ENCODE measurements at places on chromosomes 12 and 14.

DNA sequence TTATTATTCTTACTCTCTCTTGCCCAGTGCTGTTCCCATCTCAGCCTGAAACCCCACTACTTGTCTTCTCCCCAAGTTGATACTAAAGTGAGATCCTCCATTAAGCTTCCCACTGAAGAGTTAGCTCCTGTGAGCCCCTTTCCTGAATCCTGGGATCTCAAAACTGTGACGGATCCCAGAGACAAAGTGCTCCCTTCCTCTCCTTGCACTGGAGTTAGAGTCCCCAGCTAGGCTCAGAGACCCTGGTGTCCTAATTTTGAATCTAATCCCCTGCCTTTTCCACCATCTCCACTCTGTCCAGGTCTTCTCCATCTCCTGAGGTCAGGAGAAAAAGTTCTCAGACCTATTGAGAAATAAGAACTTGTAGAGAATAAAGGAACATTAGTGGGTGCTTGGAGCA is 17.6 kb upstream of the TBX3 start:
- DNase-seq = no peak

- DNase-seq = no peak
Measured at GRCh38 chr12:30939234-30939633, 12.7 kb downstream of the TSPAN11 start.

DNA sequence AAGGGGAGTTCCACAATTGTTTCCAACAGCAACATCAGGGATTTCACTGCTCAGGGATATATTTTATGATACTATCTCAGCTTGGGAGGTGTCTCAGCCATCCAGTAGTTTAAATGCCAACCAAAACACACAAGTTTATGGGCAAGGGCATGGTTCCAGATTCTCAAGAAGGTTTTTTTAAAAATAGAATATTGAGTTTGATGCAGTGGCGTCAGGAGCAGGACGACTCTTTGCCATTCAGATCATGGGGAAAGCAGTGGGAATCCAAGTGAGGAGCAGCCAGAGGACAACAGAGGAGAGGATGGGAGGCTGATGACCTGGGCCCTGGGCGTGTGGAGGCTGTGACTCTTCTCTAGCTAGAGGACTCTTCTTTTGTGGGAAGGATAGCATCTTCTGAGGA is 25.7 kb downstream of the TSHR start:
- DNase-seq = no peak

DNA sequence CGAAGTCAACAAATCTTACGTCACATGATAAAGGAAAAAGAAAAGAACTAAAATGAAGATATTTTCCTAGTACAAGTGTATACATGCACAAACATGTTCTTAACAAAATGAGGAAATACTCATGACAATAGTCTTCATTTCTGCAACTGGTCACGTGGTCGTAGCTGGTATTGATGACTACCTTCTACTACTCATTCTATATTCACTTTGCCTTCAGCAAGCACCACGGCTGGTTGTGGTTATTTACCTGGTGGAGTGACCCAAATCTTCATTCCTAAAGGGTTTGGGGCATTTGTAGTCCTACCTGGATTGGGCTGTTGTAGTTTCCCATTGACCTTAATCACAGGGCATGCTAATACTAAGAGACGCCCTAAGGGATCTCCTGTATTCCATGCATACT is 51.2 kb downstream of the FIGNL2 start:
- no peak for DNase-seq

- DNase-seq = no peak
Measured at GRCh38 chr14:48963231-48963790, 622.9 kb downstream of the RPS29 start.

DNA sequence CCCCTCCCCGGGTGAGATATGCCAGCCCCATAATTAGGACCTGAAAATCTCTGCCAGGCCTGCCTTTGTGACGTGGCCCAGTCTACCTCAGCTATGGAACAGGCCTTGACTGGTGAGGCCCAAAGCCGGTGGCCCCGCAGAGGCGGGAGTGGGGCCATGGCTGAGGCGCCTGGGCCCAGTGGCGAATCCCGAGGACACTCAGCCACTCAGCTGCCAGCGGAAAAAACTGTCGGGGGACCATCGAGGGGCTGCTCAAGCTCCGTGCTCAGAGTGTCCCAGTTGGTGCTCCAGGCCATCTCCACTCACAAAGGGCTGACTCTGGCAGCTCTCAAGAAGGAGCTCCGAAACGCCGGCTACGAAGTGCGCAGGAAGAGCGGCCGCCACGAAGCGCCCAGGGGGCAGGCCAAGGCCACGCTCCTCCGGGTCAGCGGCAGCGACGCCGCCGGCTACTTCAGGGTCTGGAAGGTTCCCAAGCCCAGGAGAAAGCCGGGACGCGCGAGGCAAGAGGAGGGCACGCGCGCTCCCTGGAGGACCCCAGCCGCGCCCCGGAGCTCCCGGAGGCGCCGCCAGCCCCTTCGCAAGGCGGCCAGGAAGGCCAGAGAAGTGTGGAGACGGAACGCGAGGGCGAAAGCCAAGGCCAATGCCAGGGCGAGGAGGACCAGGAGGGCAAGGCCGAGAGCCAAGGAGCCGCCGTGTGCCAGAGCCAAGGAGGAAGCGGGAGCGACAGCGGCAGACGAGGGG is 21.4 kb downstream of the ZNF641 start:
- no peak for DNase-seq

- DNase-seq = no peak
Measured at GRCh38 chr12:21925296-21925913, 15.8 kb downstream of the ABCC9 start.

DNA sequence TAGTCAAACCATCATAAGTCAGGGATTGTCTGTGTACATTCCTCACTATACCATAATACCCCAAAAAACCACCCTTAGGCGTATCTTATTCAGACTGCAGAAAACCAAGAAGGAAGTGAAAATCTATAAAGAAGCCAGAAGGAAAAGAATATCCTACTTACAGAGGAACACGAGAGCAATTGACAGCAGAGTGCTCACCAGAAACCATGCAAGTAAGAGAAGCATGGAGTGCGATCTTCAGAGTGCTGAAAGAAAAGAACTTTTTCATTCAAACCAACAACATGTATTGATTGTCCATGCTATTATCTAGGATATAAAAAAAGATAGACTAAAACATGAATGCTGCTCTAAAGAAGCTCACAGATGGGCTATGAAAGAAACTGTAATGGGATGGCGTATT is 50.8 kb downstream of the STXBP6 start:
- no peak for DNase-seq

Measured in AG08395 (cell line).